ENCODE measurements at places on chromosomes 2 and 18.

DNA sequence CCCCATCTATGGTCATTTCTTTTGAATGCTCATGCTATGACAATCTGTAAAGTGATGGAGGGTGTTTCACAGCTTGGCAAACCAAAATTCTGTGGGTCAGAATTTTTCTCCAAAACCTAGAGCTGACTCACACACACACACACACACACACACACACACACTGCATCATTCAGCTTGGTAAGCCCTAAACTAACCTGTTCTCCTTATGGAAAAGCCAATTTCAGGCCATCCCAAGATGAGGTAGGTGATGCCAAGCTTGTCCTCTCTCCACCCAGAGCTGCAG is 45.0 kb upstream of the NRP2 start:
- DNase-seq = no peak

DNA sequence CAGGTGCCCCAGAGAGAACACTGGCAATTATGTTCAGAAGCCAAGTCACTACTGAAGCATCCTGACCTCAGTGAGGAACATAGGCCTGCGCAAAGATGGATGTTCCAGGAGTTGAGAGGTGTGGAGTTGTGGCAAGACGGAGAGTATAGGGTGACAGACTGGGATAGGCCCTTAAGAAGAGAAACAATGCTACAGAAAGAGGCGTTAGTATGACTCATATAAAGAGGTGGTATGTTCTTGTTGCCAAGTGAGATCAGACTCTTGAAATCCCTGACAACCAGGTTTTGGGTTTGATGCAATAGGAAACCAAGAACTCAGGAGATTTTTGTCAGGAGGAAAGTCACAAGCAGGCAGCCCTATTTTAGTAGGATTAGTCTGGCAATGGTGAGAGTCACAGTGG is 185.6 kb downstream of the RIT2 start:
- no peak for DNase-seq

GRCh38 chr2:47230418-47230817 is 75.3 kb upstream of the STPG4 start:
- DNase-seq = peak; percentile 81

DNA sequence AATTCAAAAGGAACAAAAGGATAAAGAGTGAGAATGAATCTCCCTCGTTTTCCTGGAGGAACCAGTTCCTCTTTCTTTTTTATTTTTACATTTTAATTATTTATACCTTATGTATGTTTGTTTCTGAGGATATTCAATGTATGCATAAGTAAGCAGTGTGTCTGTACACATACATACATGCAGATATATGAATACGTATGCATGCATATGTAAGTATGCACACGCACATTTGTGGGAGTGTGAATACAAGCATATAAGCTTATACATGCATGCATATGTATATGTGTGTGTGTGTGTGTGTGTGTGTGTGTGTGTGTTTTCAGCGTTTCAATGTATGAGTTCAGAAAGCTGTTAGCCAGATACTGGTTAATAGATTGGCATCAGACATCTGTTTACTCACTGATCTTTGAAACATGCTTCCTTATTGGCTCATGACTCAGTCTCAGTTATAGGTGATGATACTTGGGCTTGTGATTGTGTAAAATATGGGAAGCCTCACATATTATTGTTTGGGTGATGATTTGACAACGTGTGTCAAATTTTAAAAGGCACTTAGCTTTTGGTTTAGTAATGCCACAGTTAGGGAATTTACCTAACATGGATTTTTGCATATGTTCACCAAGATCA is 279.7 kb upstream of the TRIB2 start:
- no peak for DNase-seq

GRCh38 chr2:88892788-88893187 is 201.3 kb downstream of the RPIA start:
- no peak for DNase-seq

- DNase-seq = no peak
Observed at GRCh38 chr2:58039170-58039611, 7.4 kb upstream of the VRK2 start.

- no peak for DNase-seq
Observed at GRCh38 chr18:59416818-59417217, 57.8 kb upstream of the LMAN1 start.

- no peak for DNase-seq
Observed at GRCh38 chr2:155145758-155146229, 447.3 kb downstream of the KCNJ3 start.

GRCh38 chr18:36314098-36314497 is 16.6 kb downstream of the FHOD3 start:
- DNase-seq = no peak

- DNase-seq = no peak
Observed at GRCh38 chr2:157442191-157442590, 1.7 kb downstream of the CYTIP start.

- no peak for DNase-seq
Observed at GRCh38 chr2:98705333-98705617, 25.7 kb downstream of the MGAT4A start.

GRCh38 chr2:225100856-225101294 is 58.6 kb upstream of the DOCK10 start:
- no peak for DNase-seq

DNA sequence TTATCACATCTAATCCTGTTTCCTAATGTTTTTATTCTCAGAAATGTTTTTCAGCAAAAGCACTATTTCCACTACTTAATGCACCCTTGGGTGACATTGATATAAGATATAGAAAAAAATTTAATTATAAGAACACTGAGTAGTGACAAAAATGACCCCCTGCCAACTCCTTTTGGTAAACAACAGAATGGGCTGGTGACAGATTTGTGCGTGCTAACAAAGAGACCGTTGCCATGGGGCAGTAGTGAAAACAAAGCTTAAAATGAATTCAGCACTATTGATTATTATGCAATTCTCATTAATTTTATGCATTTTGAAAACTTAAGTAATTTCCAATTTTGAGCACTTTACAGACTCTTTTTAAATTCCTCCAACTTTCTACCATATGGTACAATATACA is 33.1 kb downstream of the RDH14 start:
- DNase-seq = no peak

DNA sequence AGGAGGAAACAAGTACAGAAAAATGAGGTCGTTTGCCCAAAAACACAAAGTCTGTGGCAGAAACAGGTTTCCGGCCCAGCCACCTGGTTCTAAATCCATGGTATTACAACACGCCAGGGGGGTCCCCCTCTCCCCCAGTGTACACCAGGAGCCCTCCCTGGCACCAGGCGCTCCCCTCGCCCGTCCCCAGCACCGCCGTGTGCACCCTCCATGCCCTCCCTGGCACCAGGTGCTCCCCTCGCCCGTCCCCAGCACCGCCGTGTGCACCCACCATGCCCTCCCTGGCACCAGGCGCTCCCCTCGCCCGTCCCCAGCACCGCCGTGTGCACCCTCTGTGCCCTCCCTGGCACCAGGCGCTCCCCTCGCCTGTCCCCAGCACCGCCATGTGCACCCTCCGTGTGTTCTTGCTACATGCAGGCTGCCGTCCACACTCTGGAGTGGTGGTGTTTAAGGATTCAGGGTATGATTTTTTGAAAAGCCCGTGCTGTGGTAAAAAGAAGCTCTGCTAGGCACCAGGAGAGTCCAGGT is 59.8 kb upstream of the NFATC1 start:
- no peak for DNase-seq

DNA sequence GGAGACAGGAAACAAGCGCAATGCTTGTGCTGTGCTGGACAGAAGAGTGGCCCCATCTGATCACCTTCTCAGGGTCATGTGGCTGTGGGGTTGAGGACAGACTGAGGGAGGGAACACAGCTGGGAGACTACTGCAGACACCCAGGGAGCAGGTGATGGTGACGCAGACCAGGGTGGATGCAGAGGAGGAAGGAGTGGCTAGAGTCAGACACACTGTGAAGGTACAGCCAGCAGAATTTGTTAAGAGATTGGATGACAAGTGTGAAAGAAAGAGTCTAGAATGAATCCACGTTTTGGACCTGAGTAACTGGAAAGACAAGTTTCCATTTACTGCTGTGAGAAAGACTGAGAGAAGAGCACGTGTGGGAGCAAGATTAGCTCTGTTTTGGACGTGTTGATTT is 15.9 kb upstream of the POMC start:
- DNase-seq = no peak

DNA sequence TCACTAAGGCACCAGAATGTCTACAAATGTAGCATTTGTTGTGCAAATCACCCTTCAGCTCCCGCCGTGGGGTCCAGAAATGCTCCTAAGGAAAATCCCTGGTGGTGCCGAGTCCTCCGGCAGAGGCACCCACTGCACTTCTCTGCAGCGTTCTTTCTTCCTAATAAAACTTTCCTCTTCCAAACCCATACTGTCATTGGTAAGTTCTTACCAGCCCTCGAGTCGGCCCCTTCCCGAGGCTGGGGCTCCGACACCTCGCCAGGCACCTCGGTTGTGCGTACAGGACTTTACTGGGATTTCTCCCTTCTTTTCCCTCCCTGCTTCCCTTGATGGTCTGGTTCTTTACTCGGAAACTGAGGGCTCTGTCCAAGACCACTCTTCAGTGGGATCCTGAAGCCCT is 10.3 kb upstream of the AGXT start:
- DNase-seq = no peak

DNA sequence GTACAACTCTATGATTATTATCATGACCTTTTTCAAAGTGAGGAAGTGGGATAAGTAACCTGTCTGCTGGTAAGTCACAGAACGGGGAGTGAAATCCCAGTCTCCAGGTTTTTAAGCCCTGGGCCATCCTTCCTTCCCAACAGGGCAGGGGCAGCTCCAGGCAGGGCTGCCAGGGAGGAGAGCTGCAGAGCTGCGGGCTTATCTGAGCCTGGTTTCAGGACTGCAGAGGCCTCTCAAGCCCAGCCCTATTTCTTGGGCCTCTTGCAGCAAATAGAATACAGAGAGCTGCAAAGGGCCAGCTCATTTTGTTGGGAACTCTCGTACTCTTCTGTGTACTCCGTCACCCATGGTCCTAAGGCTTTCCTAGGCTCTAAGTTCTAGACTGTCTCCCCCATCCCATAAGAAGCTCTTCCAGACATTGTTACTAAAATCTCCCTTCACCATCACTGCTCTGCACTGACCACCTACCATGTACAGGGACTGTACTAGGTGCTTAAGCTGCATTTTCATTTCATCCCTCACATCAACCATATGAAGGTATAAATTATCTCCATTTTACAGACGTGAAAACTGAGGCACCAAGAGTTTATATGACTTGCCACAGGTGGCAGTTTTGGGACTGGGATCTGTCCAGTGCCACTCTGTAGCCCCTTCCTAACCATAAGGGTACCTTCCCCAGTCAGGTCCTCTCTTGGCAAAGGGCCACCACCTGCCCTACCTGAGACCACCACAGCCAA is 3.1 kb downstream of the RAB11FIP5 start:
- no peak for DNase-seq

GRCh38 chr2:54672590-54673456 is 50.6 kb upstream of the EML6 start:
- DNase-seq = no peak

DNA sequence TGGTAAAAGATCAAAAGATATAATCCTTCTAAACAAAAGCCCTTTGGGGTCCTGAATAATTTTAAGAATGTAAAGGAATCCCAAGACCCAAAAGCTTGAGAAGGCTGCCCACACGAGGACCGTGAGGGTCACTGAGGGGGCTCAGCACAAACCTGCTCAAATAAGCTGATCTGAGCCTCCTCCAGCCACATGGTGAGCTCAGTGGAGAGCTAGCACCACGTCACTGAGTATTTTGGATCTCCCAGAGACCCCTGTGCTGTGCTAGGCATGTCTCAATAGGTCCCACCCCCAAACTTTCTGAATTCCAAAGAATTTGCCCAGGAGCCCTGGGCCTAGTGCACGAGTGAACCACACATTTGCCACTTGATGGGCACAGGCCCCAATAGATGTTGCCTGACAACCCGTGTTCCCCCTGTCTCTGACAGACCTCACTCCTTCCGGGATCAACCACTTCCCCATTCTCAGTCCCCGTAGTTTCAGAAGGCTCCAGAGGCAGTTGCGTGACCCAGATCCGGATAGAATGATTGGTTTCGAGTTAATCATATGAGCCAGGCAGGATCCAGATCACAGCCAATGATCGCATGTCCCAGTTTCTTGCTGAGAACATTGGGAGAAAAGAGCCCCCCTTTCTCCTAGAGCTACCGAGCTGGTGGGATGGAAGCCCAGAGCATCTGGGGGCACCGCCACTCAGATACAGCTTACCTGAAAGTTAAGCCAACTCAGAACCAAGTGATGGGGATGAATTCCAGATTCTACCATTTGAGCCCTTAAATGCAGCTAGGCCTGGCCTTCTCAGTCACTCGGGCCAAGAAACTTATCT is 203.8 kb downstream of the TNS1 start:
- DNase-seq = peak; percentile 47

DNA sequence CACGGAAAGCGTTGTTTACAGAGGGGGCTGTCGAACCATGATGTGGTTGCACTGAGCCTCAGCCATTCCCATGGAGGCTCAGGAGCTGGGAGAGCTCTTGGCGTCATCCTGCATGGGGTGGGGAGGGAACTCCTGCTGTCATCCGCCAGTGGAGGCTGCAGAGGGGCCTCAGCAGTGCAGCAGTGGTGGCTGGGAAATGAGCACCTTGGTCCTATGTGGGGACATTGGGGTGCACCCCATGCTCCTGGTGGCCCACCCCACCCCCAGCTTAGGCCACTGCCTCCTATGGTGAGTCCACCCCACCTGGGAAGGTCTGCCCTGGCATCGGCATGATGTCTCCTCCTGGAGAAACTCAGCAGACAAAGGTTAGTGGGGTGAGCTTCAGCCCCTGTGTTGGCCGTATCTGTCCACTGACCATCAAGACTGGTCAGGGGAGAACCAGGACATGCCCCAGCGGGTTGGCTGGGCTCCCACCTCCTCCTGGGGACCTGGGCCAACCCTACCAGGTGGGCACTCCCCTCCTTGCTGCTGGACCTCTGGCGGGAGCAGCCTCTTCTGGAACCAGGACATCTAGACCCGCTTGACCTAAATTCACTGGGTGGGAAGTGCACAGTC is 67.8 kb upstream of the HDAC4 start:
- no peak for DNase-seq

- DNase-seq = no peak
Observed at GRCh38 chr2:138023298-138023697, 59.0 kb downstream of the HNMT start.

- DNase-seq = no peak
Observed at GRCh38 chr18:59959073-59959472, 59.3 kb downstream of the PMAIP1 start.

DNA sequence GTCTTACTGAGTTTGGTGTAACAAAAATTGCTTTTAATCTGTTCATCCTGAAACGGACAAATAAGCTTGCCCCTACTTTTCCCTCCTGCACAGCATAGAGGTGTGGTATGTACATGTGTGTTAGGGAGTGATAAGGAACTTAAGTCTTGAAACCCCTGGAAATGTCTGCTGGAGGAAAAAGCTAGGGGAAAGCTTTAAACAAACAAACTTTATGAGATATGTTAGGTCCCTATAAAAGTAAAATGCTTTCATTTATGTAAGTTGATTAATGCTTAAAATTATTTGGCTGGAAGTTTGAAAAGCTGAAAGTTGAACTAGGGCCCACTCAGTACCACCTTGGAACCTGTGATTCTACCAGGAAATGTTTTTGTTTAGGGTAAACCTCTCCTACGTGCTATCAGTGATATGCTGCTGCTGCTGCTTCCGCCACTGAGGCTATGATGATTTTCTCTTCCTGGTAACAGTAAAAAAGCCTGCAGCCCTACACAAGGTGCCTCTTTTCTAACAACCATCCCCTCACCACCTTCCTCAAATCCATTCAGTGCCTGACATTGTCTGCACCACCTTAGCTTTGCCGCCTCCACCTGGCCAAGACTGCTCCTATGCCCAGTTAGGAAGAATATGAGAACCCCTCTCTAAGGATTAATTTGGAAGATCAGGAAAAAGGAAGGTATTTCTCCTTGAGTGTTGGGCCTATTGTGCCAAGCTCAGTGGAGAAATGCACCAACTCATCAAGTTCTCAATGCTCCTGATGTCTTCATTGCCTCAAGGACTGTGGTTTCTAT is 2.5 kb upstream of the YES1 start:
- no peak for DNase-seq

- DNase-seq = no peak
Observed at GRCh38 chr2:188986839-188987238, 12.7 kb downstream of the COL3A1 start.
